Fibroblast of the aortic adventitia (primary cell): ENCODE measurements at places on chromosomes 2 and 18. TPM values are rescaled to one million over a fixed set of nuclear protein-coding genes. Genes with fewer than 3 reads are reported as not detected.

GRCh38 chr2:9749546-9750223, 93.6 kb upstream of the TAF1B start:
- DNase-seq = no peak

DNA sequence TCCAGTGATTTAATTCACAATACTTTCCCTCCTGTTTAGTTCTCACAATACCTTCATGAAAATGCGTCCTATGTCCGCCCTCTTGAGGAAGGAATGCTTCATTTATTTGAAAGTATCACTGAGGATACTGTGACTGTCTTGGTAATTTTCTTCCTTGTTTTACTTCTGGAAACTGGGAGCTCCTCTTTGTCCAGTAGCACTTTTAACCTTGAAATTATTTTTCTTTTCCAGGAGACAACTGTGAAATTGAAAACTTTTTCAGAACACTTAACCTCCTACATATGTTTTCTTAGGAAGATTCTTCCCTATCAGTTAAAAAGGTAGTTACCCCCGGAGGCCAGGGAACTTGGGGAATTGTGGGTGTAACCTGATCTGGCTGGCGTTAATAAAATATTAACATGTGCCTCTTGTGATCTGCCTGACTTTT, 58.9 kb upstream of the STON1 start:
- DNase-seq = peak; percentile 85

DNA sequence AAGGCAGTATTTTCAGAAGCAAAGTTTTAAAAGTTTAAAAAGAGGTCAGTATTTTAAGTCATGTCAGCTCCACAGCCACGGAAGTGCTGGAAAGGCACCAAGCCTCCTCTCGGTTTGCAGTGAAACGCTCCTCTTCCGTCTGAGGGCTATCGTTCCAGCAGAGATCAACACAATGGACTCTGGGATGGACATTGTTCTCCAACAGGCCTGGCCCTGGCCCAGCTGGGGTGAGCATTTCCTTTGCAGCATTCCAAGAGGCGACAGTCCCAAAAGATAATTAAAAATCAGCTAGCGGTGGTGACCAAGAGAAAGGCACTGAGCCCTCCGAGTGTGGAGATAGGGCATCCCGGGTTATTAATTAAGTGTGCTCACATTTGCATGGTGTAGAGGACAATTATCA, 95.9 kb upstream of the LCLAT1 start:
- peak; percentile 58 for DNase-seq

- DNase-seq = no peak
Observed at GRCh38 chr18:555705-556457, 24.3 kb upstream of the CETN1 start.

Gene ANKRD30B
- total RNA-seq = 0.36 and 2.7 TPM in 2 replicates

DNA sequence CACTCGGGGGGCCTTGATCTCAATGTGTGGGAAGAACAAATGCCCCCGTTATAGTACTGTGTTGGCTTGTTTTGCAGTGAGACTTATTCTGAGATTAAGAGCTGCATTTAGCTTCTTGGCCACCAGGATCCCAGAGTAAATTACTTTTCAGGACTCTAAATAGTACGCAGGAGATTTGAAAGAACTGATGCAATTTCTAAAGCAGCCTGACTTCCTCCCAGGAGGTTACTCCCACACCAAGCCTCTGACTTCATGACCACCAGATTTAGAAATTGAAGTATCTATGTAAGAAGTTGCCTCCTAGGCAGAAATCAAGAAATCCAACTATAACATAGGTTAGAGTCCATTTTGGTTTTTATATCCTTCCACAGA, 67.0 kb downstream of the FEZ2 start:
- DNase-seq = peak; percentile 75

- peak; percentile 64 for DNase-seq
Observed at GRCh38 chr2:197378494-197379307, 56.1 kb downstream of the SF3B1 start.

DNA sequence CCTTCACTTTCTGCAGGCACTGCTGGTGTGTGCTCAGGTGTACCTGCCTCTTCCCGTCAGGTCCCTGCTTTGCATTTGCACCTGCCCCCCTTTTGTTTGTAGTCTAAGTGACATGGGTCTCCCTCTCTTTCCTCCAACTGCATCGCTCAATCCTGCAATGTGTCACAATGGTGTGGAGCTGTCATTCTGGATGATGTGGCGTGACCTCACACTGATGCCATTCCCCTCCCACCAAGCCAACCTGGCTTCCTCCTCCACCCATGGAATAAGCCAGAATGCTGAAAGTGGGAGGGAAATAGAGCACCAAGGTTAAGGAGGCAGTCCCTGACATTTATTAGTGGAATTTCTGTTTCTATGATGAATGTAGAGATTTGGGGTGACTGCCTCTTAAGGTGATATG, 156.7 kb downstream of the ZBTB7C start:
- DNase-seq = no peak

DNA sequence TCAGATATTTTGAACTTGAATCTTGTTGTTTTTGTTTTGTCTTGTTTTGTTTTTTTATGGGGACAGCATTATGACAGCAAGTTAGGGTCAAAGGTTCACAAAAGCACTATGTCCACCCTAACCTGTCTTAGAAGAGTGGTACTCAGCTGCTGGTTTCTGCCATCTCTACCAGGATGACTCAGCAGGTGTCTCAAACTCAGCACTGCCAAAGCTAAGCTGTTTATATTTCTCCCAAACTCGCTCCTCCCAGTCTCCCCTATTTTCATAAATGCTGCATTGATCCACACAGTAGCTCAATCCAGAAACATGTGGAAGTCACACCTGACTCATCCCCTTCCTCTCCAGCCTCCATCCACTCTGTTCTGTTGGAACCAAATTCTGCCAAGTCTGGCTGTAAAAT, 134.9 kb downstream of the ZBTB7C start:
- DNase-seq = no peak

Gene ASB18
- total RNA-seq = not detected in 2 replicates

DNA sequence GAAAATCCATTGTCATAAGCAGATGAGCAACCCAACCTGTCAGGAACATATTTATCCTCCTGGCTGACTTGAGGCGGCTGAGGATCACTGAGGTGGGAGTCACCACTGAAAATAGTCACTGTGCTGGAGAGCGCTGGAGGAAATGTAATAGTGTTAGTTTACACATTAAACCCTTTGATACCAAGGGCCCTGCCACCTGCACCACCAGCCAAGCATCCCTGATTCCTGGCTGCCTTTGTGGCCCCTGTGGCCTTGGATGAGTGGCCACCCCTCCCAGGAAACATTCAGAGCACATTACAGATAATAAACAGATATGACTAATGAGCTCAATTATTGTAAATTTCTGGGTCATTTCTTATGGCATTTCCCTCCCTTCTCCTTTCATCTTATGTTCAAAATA, 105.9 kb downstream of the LYPD1 start:
- DNase-seq = no peak

DNA sequence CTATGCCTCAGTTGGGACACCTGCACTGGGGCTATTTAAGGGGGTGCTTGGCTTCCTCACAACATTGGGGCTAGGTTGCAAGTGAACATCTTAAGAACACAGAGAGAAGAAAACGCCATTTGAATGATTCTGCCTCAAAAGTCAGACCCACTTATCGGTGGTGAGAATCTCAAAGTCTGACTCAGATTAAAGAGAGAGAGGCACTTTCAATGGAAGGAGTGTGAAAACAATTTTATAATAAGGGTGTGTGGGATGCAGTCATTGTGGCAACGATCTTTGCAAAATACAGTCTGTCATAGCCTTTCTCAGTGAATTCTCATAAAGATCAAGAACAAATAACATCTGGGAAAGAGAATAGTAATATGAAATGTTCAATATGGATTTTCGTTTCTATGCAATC, 41.8 kb downstream of the CCDC102B start:
- DNase-seq = no peak

Gene HOXD4
- 1.1 TPM in 1 of 2 replicates, not detected in the other for total RNA-seq

Gene TFCP2L1
- under 0.01 TPM in 1 of 2 replicates, not detected in the other for total RNA-seq

- DNase-seq = no peak
Observed at GRCh38 chr2:65388051-65388531, 44.3 kb downstream of the SPRED2 start.

Gene CDC42EP3
- total RNA-seq = 30.5 and 34.7 TPM in 2 replicates

Gene DCDC2C
- not detected in 2 replicates for total RNA-seq

Gene TM4SF20
- total RNA-seq = 0.57 TPM in 1 of 2 replicates, not detected in the other

- DNase-seq = no peak
Observed at GRCh38 chr2:163375472-163375871, 360.3 kb downstream of the FIGN start.

Gene KCNG2
- not detected in 2 replicates for total RNA-seq

Gene UGT1A3
- not detected in 2 replicates for total RNA-seq

DNA sequence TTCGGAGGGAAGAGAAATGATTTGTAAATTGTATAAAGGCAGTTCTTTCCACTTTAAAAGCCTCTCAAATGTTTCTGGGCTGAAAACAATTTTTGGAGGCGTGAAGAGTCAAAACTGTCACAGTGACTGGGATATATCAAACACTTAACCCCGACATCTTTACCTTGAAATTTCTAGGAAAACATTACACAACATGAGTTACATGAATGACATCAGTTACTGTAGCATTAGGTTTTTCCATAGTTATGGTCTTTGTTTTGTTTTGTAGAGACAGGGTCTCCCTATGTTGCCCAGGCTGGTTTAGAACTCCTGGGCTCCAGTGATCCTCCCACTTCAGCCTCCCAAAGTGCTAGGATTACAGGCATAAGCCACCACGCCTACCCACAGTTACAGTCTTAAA, 25.7 kb downstream of the MSH6 start:
- no peak for DNase-seq

Gene CPLX4
- total RNA-seq = 0.49 TPM in 1 of 2 replicates, not detected in the other

DNA sequence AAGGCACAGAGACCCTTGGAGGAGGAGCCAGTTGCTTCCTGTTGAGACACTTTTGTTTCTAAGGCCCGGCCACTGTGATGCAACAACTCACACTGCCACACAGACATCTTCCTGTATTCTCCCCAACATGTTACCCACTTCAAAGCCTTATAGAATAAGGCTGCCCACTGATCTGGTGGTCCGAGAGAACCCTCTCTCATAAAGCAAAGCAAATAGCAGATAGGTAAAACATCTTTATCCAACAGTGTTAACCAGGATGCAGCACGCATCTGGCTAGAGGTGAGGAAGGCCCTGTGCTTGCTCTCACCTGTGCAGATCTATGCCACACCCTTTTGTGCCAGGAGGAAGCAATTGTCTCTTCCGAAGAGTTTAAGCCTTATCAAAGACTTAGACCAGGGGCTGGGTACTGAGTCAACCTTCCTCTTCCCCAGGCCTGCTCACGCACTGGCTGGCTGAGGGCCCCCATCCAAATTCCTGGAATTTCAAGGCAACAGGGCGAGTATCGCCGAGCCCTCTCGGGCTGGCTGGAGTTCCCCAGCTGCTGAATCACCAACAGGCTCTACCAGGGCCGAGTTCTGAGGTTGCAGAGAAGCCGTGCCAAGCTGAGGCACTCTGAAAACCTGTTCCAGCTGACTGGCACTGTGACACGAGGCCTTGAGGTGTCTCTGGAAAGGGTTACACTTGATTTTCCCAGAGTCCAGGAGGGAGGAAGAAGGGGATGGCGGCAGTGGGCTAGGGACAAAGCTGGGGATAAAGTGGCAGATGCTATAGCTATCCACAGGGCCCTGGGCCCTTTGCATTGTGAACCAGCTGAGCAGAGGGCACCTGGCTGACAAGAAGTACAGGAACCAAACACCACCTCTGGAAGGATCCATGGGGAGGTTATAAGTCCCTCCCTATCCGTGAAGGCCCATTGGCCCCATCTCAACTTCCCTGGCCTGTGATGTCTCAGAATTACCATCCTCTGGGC, 29.3 kb downstream of the TGFA start:
- DNase-seq = peak; percentile 80
